Activated CD8-positive, alpha-beta T cell treated with anti-CD3 and anti-CD28 coated beads, Interleukin-2, amount 10 ng/mL, durations not matched to agents 7 days and 5 days (primary cell): ENCODE measurements at places on chromosomes 4 and X. TPM values are rescaled to one million over a fixed set of nuclear protein-coding genes. Genes with fewer than 3 reads are reported as not detected.

GRCh38 chrX:45592101-45592500, 391.4 kb upstream of the DIPK2B start:
- DNase-seq: no peak

Gene ADH1A
- total RNA-seq: not detected

Gene MFAP3L
- total RNA-seq: 0.03 TPM

Gene BEND4
- total RNA-seq: 0.37 TPM

DNA sequence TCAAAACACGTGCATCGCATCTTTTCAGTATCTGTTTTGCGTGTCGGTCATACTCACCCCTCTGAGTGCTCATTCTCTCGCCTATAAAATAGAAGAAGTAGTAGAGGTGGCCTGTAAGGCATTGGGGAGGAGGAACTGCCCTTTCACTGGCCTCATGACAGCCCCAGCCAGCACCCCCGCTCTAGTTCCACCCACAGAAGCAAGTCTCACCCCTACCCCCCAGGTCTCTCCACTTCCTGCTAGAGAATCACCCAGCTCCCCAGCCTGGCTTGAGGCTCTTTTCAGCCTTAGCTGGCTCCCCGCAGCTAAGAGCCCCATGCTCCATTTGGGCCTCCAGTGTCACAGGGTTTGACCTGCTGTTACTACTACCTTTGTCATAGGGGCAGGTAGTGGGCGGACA, 11.8 kb downstream of the HDAC6 start:
- no peak for DNase-seq

DNA sequence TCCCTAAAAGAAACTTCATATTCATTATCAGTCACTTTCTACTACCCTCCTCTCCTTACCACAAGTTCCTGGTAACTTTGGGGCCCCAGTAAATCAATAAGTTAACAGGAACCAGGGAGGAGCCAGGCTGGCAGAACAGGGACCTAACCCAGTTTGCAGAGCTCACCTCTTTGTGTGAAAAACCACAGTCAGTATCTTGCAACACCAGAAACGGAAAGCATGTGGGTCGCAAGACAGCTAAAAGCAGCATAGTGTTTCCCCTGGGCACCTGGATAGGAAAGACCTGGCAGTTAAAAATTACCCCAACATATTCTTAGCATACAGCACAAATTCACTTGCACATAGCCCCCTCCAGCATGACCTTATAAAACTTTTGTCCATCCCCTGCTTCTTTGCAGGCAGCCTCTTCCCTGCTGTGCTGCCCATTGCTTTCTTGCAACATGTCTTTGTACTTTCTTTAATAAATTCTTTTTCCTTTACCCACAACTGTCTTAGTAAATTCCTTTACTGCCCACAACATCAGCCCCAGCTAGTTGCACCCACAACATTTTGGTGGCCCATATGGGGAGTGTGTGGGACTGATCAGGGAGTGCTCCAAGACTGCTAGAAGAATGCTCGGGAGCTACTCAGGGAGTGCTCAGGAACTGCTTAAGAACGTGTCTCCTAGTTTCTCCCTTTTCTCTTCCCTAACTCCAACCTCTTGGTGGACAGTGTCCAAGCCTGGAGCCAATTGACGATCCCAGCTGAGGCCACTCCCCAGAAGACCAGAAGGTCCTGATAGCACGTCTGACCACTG, 83.4 kb downstream of the MSN start:
- DNase-seq: peak; percentile 67

DNA sequence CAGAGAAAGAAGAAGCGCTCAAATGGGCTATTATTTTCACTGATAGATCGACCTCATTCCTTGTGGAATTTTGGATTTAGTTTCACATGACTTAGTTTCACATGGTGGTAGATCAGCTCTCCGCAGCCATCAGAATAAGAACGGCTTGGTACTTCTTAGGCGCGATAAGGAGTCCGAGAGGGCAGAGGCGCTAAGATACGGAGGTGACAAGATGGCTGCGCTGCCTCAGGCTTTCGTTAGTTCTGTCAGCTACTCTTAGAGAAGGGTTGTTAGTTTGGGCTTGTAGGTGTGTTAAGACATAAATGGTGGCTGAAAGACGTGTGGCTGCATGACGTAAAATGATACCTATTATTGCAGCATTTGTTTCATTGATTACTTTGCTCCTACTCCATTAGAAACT, 169.1 kb downstream of the UNC5C start:
- DNase-seq: no peak

- no peak for DNase-seq
These were observed 331.0 kb upstream of the EMCN start for GRCh38 chr4:100848841-100849240.

DNA sequence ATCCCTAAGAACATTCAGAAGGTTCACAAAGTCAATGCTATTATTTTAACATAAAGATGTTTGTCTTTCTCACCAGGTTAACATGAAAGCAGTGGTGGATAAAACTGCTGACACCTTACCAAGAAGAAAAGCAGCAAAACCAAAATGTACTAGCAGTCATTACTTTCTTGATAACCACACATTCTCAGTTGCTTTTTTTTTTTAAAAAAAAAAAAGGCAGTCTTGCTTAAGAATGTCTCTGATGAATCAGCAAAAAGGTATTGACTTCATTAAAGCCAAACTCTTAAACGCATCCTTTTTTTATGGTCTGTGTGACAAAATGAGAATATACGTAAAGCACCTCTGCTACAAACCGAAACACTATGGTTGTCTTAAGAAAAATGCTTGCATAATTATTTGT, 31.9 kb downstream of the CDKL2 start:
- DNase-seq: no peak

Gene PIR
- 0.91 TPM for total RNA-seq

DNA sequence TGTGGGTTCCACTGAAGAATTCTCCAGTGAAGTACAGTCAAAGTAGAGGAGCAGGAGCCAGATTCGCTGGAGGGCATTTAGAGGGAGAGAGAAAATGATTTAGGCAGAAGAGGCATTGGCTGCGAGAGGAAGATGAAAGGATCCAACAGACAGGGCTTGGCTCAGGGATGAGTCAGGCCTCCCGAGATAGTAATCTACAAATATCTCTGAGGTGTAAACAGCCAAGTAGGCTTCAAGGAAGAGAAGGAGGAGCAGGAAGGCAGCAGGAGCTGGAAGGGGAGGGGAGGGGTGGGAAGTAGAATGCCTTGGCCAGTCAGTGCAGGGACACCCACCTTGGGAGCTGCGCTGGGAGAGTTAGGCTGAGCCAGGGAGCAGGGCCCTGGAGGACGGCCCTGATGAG, 55.5 kb downstream of the PJA1 start:
- no peak for DNase-seq

Gene HPSE
- total RNA-seq: 19.0 TPM

DNA sequence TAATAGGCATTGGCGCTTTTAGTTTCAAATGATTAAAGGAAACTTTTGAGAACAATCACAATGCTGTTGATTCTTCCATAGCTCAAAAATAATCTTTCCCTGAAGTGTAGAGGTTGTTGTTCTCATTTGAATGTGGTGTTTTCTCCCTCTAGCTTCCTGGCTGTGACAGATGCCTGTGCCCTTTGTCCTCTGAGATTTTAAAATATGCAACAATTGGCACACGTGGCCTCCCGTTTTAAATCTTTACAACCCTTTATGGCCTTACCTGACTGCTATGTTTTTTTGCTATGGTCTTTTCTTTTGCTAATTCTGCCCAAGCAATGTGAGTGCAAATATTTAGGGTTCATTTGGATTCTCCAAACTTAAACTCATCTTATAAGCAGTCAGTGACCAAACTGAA, 22.9 kb upstream of the CASK start:
- DNase-seq: no peak

Gene GPRASP1
- total RNA-seq: 1.1 TPM

Gene FRG1
- total RNA-seq: 57.8 TPM

- no peak for DNase-seq
These were observed 74.1 kb upstream of the PPP3CA start for GRCh38 chr4:101421386-101421785.

DNA sequence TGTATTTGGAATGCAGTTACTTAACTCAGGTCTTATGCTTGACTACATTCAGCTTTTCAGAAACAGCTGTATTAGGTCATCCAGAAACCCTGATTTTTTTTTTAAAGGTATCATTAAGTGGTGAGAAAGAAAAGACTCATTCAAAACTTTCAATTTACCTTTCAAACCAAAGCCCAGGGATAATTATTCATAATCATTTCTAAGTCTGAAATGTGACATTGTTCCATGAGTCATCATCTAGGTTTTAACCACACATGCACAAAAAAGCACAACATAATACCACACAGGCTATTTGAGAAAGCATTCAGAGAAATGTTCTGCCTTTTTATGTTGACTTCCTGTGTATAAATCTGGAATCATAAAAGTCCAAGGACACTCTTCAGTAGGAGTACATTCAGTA, 288.2 kb downstream of the IL1RAPL2 start:
- no peak for DNase-seq

Gene MYOZ2
- not detected for total RNA-seq

GRCh38 chr4:13833171-13833804, 205.8 kb upstream of the BOD1L1 start:
- no peak for DNase-seq

DNA sequence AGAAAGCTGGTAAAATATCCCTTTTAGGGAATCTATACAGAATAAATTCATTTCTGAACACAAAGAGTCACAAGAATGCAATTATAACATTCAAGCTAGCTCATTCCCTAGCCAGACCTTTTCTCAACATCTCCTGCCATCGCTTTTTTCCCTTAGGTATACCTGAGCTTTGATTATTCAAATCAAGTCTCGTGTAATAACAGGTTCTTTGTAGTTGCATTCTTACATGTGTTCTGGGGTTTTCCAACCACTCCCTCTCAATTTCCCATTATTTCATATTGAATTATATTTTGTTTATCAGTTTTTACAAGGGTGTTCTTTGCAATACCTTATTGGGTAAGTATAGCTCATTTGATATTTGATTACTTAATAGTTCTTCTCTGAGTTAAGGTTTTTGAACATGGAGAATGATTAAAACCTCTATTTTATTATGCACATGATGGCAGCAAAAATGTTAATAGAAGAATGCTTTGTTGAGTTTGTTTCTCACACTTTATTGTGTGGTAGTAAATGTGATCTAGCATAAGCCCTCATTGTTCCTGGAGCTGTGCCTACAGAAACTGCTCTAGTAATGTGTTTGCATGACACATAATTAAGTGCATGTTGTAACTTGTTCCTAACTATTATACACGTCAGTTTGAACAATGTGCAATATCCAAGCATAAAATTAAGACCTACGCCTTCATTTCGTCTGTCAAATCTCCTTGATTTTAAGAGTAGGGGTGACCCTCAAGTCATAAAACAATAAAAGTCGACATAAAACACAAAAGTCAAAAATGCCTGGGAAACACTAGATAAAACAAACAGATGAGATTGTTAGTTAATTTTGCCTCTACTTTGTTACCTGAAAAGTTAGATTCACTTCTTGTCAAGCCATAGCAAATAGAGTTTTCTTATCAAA, 124.0 kb upstream of the POF1B start:
- DNase-seq: no peak

- DNase-seq: no peak
These were observed 15.3 kb upstream of the TMPRSS11D start for GRCh38 chr4:67899096-67899495.

GRCh38 chr4:139134403-139134802, 42.6 kb downstream of the ELF2 start:
- DNase-seq: no peak

Gene RAPGEF2
- 12.2 TPM for total RNA-seq

DNA sequence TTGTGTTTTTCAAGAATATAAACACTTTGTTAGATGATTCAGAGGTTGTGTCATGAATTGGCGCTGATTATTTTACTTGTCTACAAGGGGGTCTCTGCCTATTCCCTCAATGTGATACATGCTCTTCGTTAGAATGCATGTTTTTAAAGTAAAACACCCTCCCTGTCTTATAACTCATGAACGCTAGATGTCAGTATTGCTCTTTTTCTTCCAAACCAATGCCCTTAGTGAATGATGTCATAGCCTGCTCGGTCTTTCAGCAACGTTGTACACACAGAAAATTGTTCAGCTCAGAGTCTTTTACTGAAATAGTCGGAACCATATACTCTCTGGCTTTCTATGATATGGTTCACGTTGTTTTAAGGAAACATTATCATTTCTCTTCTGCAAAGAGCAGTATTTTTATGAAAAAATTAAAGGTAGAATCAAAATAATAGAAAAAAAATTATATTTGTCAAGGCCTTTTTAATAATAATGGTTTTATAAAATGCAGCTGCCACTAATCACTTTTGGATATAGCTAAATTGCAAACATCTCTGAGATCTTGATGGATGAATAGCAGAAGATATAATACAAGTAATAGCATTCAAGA, 292.9 kb downstream of the TLL1 start:
- peak; percentile 25 for DNase-seq

Gene TDO2
- not detected for total RNA-seq

Gene MAGEA11
- total RNA-seq: not detected

GRCh38 chr4:152599636-152600035, 63.7 kb upstream of the FBXW7 start:
- no peak for DNase-seq

Gene STARD8
- 0.55 TPM for total RNA-seq

DNA sequence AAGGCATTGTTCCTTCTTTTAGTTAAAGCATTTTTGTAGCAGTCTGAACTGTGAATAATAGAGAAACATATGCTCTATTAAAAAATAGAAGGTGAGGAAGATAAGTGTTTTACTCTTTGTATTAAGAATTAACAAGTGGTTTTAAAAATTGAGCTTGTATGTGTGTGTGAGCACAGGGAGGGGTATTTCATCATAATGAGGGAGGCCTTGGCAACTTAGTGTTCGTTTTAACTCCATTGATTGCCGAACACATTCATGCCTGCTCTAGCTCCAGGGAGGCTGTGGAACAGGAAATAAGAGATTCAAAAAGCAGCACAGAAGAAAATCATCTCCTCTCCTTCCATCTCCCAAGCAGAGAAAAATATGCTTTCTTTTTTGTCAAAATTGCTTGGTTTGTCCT, 14.8 kb downstream of the SHROOM3 start:
- DNase-seq: no peak

Gene RNF212
- 2.0 TPM for total RNA-seq

Gene LGI2
- total RNA-seq: not detected

Gene ADGRL3
- total RNA-seq: not detected

DNA sequence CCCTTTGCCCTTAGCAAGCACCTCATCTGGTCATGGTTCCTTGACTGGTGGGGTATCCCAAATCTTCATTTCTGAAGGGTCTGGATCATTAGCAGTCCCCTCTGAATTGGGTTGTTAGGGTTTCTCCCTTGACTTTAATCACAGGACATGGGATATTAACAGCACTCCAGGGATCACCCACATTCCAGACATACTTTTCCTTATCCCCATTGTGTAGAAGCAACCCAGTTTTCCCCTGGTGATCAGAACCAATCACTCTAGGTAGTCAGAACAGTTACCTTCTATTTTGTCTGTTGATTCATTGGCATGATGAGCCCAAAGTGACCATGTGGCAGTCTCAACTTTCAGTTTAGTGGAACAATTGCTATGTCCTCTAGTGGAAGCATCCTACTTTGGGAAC, 29.1 kb upstream of the GRSF1 start:
- DNase-seq: no peak

DNA sequence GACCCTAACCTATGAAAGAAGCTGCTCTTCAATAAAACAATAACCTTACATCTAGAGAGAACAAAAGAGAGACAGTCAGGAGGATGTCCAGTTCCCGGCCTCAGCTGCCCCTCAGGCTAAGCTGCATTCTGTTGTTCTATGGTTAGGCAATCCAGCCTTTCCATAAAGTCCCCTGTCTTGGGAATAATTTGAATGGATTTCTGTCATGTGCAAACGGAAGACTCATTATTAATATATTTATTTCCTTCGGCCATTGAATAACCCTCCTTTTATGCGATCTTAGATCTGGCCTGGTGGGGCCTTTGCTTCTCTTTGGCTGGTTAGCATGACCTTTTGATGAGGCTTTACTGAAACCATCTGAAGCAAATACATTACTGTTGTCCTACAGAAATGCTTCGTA, 80.1 kb downstream of the ANKRD50 start:
- DNase-seq: no peak

- DNase-seq: no peak
These were observed 40.7 kb downstream of the MTTP start for GRCh38 chr4:99615170-99615820.
